ENCODE measurements at places on chromosomes 5 and 9. TPM values are rescaled to one million over a fixed set of nuclear protein-coding genes. Genes with fewer than 3 reads are reported as not detected.

- H3K27me3 ChIP-seq: no peaks in the 10 kb centered on the region
- no peak for DNase-seq
- H3K4me3 ChIP-seq: no peak overlapping the region
- H3K36me3 ChIP-seq: no peaks in the 10 kb centered on the region
- H3K4me1 ChIP-seq: no peaks in the 10 kb centered on the region
- H3K27ac ChIP-seq: no peak overlapping the region
Measured at GRCh38 chr5:138626333-138626944, 51.2 kb upstream of the HSPA9 start.

- no peak for DNase-seq
- H3K4me1 ChIP-seq: peaks cover 27% of the 10 kb centered on the region
- H3K36me3 ChIP-seq: no peaks in the 10 kb centered on the region
- no peak overlapping the region for H3K4me3 ChIP-seq
- no peaks in the 10 kb centered on the region for H3K27me3 ChIP-seq
Measured at GRCh38 chr9:127722055-127722745, 6.3 kb downstream of the TTC16 start.

- no peaks in the 10 kb centered on the region for H3K4me1 ChIP-seq
- no peak overlapping the region for H3K27ac ChIP-seq
- no peak overlapping the region for H3K4me3 ChIP-seq
- no peaks in the 10 kb centered on the region for H3K36me3 ChIP-seq
Measured at GRCh38 chr5:35016174-35017051, 31.3 kb downstream of the AGXT2 start.

DNA sequence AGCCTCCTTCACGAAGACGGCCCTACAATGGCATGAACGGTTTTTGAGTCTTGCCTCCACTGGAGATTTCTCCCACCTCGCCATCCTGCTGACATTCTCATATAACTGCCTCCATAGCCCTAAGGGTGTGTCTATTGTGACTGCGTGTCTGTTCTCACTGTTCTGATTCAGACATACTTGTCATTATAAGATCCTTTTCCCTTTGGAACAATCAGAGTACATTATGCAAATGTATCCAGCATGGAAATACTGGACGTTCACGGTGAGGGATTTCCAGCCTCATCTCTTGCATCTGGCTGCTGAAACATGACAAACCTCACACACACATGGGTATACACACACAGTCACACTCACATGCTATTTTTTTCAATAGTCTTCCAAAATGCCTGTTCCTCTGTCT is 402.1 kb downstream of the DIRAS2 start:
- no peak overlapping the region for H3K4me3 ChIP-seq
- H3K27me3 ChIP-seq: peaks cover 74% of the 10 kb centered on the region
- H3K4me1 ChIP-seq: no peaks in the 10 kb centered on the region
- no peaks in the 10 kb centered on the region for H3K36me3 ChIP-seq
- no peak overlapping the region for H3K27ac ChIP-seq

DNA sequence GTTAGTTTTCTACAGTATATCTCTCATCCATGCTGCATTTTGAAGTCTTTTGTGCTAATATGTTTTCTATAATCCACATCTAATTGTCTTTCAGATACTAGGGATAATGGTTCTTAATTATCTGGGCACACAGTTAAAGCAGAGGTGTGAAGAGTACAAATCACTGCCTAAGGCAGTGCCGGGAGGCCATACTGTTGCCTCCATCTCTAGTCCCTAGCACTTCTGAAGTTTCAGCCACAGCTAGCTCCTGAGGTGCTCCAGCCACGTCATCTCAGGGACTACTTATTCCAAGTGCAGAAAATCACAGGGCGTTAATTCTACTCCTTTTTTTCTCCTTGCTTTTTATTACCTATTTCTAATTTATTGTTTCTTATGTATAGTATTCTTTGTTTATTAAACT is 760.0 kb upstream of the FAM174A start:
- DNase-seq: no peak
- H3K4me1 ChIP-seq: peaks cover 12% of the 10 kb centered on the region
- no peak overlapping the region for H3K27ac ChIP-seq

GRCh38 chr5:93874080-93874479 is 132.7 kb upstream of the POU5F2 start:
- H3K36me3 ChIP-seq: no peaks in the 10 kb centered on the region
- H3K4me3 ChIP-seq: no peak overlapping the region
- H3K27me3 ChIP-seq: no peaks in the 10 kb centered on the region
- no peak overlapping the region for H3K27ac ChIP-seq
- peak; percentile 45 for DNase-seq

DNA sequence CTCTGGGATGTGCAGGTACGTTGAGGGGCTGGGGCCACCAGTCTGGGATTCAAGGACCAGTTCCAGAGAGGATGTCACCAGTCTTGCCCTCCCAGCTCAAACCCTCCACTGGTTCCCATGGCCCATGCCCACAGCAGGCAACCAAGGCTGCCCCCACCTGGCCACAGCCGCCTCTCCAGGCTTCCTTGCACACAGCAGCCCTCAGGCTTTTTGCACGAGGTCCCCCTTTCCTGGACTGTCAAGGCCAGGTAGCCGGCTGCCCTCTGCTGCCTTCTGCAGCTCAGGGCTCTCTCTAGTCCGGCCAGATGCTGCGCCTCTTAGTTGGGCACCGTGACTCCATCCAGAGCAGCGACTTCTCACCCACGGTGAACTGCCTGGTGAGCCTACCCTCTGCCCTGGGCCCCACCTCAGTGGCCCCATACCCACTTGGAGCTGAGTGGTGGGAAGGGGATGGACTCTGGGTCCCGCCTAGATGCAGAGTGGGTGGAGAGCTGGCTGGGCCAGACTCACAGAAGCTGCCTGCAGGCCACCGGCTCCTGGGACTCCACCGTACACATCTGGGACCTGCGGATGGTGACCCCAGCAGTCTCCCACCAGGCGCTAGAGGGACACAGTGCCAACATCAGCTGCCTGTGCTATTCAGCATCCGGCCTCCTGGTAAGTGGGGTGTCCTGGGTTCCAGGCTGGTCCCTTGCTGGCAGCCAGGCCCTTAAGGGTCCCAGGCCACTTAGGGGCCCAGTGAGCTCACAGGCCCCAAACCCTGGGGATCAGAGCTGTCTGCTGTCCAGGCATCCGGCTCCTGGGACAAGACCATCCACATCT is 2.9 kb downstream of the WDR38 start:
- peak; percentile 58 for DNase-seq
- H3K27me3 ChIP-seq: no peaks in the 10 kb centered on the region
- peaks cover 15% of the 10 kb centered on the region for H3K4me1 ChIP-seq
- no peak overlapping the region for H3K27ac ChIP-seq
- no peak overlapping the region for H3K4me3 ChIP-seq
- H3K36me3 ChIP-seq: peaks cover 50% of the 10 kb centered on the region

DNA sequence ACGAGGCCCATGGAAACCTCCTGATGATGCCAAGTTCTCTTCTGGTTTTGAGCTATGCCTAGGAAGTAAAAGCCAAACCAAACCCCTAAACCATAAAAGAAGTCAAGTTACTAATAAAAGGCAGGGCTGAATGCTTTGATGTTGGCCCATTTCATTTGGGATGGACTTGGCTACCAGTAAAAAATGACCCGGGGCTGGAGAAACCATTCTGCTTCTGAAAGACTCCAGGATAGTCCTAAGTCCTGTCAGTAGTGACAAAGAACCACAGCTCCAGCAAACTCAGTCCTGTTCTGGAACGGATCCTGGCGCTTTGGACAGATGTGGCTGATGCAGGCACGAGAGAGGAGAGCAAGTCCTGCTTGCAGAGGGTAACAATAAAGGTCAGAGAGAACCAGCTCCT is 68.6 kb downstream of the SH3PXD2B start:
- H3K27me3 ChIP-seq: no peaks in the 10 kb centered on the region
- H3K27ac ChIP-seq: no peak overlapping the region
- no peak for DNase-seq
- H3K36me3 ChIP-seq: peaks cover 84% of the 10 kb centered on the region

DNA sequence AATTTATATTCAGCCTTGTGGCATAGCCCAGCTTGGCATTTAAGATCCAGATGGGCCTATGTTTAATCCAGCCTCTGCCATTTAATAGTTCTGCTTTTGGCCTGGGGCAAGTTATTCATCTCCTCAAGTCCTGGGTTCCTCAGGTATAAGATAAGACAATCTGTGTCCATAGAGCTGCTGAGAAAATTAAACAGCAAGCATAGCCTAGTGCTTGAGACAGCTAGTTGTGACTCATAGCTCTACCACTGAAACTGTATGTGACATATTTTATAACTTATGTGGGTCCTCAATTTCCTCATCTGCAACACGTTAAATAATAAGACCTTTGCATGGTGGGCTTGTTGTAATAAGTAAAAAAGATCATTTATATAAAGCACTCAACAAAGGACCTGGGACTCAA is 53.3 kb upstream of the ATP10B start:
- no peaks in the 10 kb centered on the region for H3K27me3 ChIP-seq
- H3K4me3 ChIP-seq: no peak overlapping the region
- no peak for DNase-seq
- no peak overlapping the region for H3K27ac ChIP-seq
- no peaks in the 10 kb centered on the region for H3K4me1 ChIP-seq

DNA sequence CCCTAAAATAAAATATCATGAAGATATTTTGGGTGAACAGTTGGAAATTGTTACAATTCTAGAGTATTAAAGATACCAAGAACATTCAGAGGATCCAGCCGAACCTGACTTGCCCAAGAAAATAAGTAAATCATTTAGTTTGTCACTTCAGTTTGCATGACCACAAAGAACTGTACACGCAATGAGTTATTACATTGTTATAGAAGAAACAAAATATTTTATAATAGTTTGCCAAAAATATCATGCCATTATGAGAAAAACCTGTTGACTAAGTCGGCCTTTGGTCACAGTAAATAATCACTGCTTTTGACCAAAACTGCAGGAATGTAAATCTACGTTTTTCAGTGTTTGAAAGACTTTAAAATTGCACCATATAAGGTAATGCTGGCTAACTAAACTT is 27.9 kb downstream of the TRIO start:
- peaks cover 64% of the 10 kb centered on the region for H3K4me1 ChIP-seq
- no peak for DNase-seq
- H3K27ac ChIP-seq: no peak overlapping the region
- H3K27me3 ChIP-seq: no peaks in the 10 kb centered on the region
- H3K36me3 ChIP-seq: no peaks in the 10 kb centered on the region

- H3K4me1 ChIP-seq: no peaks in the 10 kb centered on the region
- H3K36me3 ChIP-seq: no peaks in the 10 kb centered on the region
- H3K27me3 ChIP-seq: no peaks in the 10 kb centered on the region
- H3K4me3 ChIP-seq: no peak overlapping the region
- DNase-seq: no peak
Measured at GRCh38 chr9:133089271-133089671, 27.5 kb downstream of the CEL start.

ANKRD18B gene
- total RNA-seq: 12.5 TPM

MYOT gene
- not detected for total RNA-seq

CTXN3 gene
- not detected for total RNA-seq

CAMK4 gene
- 0.21 TPM for total RNA-seq

SLC22A4 gene
- total RNA-seq: 17.5 TPM

OR1Q1 gene
- total RNA-seq: not detected

SPATA9 gene
- total RNA-seq: not detected

Data from MCF 10A (cell line).